ENCODE measurements at places on chromosomes 12 and 14.
A peak's percentile ranks its signal among the peaks of the same experiment; 100 is the strongest.

GRCh38 chr12:91723191-91723590, 422.5 kb downstream of the BTG1 start:
- DNase-seq = no peak

- DNase-seq = no peak
Measured at GRCh38 chr14:105093038-105093430, 27.8 kb upstream of the GPR132 start.

DNA sequence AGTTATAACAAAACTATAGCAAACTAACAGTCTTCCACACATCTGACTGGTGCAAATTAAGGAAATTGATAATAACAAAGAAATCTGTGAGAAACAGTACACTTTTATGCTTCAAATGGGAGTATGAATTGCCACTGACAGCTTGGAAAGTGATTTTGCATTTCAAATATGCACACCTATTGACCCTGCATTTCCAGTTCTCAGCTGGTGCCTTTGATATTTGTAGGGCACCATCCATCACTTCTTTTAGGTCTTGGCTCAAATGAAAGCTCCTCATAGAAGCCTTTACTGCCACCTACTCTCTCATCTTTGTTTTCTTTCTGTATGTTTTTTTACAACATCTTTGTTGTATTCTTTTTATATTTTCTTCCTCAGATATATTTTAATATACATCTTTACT, 125.1 kb downstream of the ST8SIA1 start:
- DNase-seq = no peak

- no peak for DNase-seq
Measured at GRCh38 chr12:118237052-118237665, 101.2 kb downstream of the PEBP1 start.

- DNase-seq = peak; percentile 80
Measured at GRCh38 chr12:64600164-64600561, 10.1 kb upstream of the RASSF3 start.

Data from NCI-H2081 treated with DMSO at 0.1 percent for 48 hours (cell line).